ENCODE measurements at places on chromosomes 1 and 21.
A peak's percentile ranks its signal among the peaks of the same experiment; 100 is the strongest.

GRCh38 chr1:64981601-64982533, 15.5 kb upstream of the JAK1 start:
- DNase-seq: peak; percentile 74

DNA sequence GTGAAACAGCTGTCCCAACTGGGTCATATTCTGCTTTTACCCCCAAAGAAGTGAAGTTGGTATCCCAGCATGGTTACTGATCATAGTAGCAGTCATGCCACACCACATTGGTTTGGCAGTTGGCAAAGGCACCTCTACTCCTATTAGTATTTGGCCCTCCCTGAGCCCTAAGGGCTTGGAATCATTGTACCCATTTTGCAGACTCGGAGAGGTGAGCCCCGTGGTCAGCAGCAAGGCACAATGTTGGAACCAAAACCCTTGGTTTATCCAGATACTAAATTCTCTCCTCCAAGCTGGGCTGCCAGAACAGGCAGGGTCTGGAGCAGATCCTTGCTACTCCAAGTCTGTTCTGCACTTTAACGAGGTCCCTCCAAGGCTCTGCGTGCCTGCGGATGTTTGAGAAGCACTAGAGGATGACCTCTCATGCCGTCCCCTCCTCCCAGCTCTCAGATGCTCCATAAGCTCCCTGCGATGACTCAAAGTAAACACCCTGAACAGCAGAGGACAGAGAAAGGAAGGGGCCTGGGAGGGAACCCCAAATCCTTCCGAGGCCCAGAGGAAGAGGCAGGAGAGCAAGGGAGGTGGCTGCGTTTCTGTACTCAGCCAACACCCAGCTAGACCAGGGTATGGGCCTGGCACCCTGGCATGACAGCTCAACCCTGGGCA, 89.3 kb downstream of the PAX7 start:
- peak; percentile 16 for DNase-seq

DNA sequence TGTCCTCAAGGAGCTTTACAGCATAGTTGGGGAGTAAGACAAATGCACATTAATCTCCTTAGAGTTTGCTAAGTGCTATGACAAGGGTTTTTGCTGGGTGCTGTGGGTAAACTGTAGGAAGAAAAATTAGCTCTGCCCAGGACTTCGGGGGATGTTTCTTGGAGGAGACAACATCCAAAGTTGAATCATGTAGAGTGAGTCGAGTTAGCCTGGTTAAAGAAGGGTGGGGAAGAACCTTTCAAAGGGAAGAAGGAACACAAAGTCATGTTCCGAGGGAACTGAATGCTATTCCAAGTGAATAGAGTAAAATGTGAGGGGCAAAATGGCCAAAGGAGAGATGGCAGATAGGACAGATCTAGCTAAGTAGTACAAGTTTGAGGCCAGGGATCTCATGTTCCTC, 17.1 kb downstream of the SPRTN start:
- no peak for DNase-seq

DNA sequence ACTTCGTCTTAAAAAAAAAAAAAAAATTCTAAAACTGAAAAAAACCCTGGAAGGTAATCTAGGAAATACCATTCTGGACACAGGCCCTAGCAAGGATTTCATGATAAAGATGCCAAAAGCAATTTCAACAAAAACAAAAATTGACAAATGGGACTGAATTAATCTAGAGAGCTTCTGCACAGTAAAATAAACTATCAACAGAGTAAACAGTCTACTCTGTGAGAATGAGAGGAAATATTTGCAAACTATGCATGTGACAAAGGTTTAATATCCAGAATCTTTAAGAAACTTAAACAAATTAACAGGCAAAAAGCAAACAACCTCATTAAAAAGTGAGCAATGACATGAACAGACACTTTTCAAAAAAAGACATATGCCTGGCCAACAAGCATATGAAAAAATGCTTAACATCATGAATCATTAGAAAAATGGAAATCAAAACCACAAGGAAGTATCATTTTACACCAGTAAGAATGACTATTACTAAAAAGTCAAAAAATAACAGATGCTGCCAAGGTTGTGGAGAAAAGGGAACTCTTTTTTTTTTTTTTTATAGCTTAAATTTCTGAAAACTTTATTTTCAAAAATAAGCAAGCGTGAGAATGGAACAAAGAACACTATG, 29.4 kb upstream of the RNPC3 start:
- DNase-seq: peak; percentile 44

DNA sequence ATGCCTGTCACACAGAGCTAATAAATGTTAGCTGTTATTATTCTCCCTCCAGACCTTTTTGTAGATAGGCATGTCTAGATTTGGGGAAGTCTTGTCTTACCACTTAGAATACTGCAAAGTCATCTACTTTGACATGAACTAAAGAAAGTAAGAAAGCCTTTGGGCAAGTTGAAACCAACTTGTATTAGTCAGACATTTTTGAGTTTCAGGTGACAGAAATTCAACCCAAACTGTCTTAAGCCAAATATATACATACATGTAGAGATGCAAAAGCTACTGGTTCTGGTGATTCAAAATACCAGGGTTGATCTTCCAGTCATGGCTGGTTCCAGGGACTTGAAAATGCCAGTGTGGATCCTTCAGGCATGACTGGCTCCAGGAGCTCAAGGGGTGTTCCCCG, 276.8 kb upstream of the TMEM51 start:
- peak; percentile 80 for DNase-seq

DNA sequence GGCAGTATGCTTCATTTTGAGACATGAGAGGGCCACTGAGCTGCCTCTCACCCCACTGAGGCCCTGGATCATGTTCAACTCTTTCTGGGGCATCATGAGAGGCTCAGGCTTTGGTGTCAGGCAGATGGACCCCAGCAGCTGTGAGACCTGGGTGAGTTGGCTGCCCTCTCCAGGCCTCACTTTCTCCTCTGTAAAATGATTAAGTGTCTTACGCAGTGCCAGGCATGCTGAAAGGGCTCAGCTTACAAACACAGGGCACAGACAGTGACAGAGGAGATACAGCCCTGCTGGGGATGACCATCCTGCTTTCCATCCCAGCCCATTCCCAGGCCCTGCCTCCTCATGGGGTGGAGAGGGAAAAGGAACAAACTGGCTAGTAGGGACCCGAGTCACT, 387.4 kb downstream of the MATN1 start:
- DNase-seq: no peak

GRCh38 chr1:96472471-96472870, 249.1 kb upstream of the PTBP2 start:
- DNase-seq: peak; percentile 30

GRCh38 chr1:10692401-10693021, 103.9 kb downstream of the CASZ1 start:
- DNase-seq: peak; percentile 58

DNA sequence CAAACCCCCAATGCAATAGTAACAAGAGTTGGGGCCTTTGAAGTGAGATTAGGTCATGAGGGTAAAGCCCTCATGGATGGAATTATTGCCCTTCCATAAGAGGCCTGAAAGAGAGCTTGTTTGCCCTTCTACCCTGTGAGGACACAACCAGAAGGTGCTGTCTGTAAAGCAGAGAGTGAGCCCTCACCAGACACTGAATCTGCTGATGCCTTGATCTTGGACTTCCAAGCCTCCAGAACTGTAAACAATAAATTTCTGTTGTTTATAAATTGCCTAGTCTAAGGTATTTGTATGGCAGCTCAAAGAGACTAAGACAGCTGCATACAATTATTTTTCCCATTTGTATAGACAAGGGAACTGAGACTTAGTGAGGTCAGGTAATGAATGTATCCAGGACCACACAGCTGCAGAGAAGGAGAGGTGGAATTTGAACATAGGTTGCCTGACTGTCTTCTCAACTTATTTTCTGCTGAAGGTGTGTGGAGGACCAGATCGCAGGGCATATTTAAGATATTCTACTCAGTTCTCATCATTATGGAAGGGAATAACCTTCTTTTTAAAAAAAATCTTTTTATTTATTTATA, 18.7 kb downstream of the IL23R start:
- no peak for DNase-seq

DNA sequence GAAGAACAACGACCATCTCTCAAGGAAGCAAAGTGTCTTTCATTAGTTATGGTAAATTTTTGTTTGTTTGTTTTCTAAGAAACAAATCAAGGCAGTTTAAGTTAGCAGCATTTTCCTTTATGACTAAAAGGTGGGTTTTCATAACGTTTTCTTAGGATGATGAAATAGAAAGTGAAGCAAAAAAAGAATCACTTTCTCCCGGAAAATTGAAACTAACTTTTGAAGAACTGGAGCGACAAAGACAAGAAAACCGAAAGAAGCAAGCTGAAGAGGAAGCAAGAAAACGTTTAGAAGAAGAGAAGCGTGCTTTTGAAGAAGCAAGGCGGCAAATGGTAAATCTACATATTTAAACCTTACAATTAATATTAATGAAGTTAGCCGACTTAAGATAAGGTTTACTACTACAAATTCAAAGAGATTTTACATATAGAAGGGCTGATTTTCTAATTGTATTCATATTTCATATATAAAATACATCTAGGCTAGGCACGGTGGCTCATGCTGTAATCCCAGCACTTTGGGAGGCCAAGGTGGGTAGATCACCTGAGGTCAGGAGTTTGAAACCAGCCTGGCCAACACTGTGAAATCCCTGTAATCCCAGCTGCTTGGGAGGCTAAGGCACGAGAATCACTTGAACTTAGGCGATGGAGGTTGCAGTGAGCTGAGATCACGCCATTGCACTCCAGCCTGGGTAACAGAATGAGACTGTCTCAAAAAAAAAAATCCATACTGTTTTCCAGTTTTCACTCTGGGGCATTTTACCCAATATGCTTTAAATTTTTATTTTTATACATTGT, 38.3 kb downstream of the NEXN start:
- DNase-seq: no peak

Data from epithelial cell of esophagus (primary cell).